ENCODE measurements at places on chromosomes 4 and X.

GRCh38 chrX:136906921-136907510 is 26.5 kb upstream of the RBMX start:
- DNase-seq: no peak

DNA sequence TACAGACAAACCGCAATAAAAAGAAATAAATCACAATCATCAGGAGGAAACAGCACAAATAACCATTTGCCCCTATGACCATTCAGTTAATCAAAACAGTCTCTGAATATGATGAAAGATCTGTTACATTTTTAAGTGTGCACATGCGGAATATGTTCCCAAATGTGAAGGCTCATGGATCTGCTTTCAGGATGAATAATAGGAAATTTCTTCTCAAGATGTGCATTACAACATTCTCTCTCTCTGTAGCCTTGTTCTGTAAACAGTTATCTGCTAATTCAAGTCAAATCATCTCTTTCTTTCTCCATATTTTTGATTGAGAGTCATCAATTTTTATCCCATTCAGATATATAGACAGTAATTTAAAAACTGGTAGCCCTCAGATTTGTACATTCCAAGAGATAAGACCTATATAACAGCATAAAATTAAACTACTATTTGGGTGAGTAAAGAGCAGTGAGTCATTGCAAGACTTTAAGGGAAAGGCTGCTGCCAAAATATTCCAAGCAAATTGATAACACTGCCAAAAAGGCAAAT is 433.9 kb upstream of the ATOH1 start:
- DNase-seq: no peak

DNA sequence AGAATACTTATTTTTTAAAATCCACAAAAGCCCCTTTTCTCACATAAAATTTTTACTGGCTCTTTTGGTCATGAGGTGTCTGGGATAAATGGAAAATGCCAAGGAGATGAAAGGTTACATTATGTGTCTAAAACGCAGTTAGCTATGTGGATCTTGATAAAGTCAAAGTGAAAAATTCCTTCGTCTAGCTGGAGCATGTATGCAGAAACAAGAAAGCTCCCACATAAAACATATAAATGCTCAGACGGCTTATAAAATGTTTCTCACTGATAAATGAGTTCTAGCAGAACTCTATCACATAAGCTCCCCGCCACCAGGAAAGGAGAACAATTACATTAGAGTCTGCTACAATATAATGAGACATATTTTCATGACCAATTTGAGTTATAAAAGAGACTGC is 83.8 kb downstream of the TBC1D9 start:
- no peak for DNase-seq

DNA sequence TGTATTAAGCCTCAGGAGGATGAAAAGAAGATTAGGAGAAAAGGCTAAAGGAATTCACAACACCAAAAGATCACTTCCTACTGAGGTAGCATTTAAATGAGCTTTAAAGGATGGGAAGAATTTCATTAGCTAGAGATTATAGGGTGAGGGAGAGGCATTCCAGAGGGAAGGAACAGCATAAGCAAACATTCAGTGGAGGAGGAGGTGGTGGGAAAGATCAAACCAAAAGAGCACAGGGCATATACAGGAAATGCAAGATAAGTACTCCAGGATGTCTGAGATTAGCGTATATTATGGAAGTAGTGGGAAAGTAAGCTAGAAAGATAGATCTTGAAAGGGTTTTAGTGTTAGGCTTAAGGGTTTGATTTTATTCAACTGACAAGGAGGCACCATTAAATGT is 84.8 kb downstream of the COL4A6 start:
- DNase-seq: no peak

DNA sequence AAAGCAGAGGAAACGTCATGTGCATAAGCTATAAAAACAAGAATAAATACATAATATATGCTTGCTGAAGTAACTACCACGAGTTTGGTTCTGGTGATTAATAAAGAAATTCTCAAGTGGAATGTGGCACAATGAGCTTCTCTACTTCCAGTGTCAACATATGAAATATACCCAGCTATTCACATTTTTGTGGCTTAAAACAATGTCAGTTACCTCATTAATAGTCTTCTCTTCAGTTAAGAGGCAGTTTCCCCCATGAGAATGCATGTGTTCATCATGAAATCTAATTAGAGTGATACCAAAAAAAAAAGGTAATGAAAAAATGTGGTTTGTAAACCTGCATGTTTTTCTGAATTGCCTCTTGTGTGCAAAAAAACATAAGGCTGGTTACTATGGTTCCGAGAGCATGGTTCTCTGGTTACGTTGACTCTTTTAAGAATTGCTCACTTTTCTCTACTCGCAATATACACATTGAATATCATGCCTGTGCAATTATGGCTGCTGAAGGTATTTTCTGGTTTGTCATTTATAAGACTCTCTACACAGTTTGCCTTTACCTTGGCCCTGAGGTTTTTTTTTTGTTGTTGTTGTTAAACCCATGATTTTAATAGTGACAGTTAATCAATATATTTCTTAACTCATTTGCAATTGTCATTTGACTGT is 108.2 kb downstream of the PCDH7 start:
- DNase-seq: no peak

GRCh38 chrX:125131164-125131563 is 188.5 kb upstream of the TEX13C start:
- DNase-seq: no peak

DNA sequence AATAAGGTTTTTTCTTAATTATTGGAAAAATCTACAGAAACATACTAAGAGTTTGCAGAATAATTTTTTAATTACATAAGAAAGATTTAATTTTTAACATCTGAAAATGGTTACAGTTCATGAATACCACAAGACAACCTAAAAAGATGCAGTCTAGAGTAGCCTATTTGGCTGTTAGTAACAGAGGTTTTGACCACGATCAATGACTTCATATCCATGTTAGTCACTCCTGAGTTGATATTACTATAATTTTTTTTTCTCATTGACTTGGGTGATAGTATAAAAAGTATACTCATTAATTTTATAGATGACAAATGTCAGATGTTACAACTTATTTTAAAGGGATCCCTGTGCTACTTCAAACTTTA is 272.5 kb downstream of the DCTD start:
- no peak for DNase-seq

GRCh38 chrX:18929775-18930174 is 54.1 kb downstream of the PHKA2 start:
- DNase-seq: no peak

DNA sequence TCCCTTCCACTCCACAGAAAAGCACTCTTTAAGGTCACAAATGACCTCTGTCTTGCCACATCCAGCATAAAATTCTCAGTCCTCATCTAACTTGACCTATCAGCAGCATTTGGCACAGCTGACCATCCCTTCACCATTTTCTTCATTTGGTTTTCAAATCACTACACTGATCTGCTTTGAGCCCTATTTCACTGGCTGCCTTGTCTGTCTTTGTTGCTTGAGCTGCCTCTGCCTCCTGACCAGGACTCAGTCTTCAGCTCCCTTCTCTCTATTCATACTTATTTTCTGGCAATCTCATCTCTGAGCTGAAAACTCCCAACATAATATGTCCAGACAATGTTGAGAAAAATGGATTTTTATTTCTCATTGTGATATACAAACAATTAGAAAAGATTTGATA is 27.7 kb upstream of the PDE5A start:
- DNase-seq: no peak

DNA sequence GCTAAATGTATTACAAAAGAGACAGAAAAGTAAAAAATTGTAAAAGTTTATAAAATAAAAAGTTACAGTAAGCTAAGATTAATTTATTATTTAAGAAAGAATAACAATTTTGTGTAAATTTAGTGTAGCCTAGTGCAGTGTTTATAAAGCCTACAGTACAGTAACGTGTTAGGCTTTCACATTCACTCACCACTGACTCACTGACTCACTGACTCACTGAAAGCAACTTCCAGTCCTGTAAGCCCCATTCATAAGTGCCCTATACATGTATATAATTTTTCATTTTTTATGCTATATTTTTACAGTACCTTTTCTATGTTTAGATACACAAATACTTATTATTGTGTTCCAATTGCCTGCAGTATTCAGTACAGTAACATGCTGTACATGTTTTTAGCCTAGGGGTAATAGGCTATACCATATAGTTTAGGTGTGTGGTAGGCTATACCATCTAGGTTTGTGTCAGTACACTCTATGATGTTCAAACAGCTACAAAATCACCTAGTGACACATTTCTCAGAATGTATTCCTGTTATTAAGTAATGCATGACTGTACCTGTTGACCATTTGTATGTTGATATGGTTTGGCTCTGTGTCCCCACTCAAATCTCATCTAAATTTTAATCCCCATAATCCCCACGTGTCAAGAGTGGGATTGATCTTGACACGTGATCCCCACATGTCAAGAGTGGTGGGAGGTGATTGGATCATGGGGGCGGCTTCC is 57.9 kb downstream of the CFAP299 start:
- DNase-seq: no peak

- DNase-seq: peak; percentile 43
Observed at GRCh38 chr4:184475096-184475461, 729 bp upstream of the IRF2 start.

GRCh38 chr4:28811025-28811424 is 1909.1 kb upstream of the PCDH7 start:
- no peak for DNase-seq
